Stimulated activated CD8-positive, alpha-beta memory T cell treated with anti-CD3 and anti-CD28 coated beads, Interleukin-7, amount 100 ng/mL, for 1 hour (primary cell): ENCODE measurements at places on chromosomes 13 and 19.

DNA sequence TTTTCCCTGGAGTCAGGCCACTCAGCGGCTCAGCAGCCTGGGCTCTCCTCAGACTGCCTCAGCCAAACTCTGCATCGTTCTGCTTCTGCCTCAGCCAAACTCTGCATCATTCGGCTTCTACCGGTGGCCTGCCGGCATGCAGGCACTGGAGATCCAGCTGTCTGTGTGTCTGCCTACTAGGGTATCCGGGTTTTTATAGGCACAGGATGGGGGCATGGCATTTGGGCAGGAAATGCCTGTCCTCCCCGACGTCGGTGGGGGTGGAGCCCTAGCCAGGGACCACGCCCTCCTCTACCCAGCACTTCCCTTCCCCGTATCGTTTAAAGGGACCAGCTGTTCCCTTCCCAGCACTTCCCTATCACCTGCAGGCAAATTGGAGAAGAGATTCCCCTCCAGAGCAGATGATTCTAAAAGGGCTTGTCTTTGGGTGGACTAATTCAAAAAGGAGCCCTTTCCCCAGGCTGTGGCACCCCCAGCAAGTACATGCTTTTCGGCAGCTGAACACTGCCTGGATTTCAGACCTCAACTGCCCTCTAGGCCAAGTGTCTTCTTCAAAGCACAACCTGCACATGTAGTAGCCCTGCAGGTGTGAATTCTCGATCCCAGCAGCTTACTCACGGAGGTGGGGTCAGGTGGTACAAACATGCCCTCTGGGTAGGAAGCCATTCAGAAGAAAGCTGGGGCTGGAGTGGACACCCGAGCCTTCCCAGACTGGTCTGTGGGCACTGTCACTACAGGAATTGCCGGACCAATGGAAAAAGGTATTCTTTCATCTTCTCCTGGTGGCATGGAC lies 25.4 kb upstream of the GPR12 start:
- DNase-seq: peak; percentile 14

DNA sequence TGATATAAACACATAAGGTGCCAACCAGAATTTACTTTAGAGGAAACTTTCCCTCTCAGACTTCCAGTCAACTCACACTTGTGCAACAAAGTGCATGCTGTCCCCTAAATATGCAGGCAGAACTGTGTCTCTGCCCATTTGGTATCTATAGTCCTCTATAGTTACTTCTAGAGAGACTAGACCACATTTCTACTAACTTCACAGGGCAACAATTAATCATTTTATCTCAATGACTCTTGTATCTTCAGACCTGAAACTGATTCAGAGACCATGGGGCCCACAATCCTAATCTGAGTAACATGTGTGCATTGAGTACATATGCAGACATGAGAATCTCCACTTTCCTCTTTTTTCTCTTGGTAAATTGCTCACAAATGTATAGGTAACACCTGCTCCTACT lies 158.1 kb downstream of the ZNF486 start:
- no peak for DNase-seq

GRCh38 chr13:79989217-79989661 lies 351.7 kb downstream of the SPRY2 start:
- DNase-seq: no peak

- DNase-seq: no peak
Observed at GRCh38 chr13:94987869-94988268, 275.5 kb upstream of the SOX21 start.

GRCh38 chr13:38902551-38902950 lies 88.1 kb downstream of the STOML3 start:
- no peak for DNase-seq

GRCh38 chr19:46176116-46176860 lies 28.2 kb downstream of the IGFL2 start:
- DNase-seq: no peak

- DNase-seq: no peak
Observed at GRCh38 chr13:103671547-103671946, 605.3 kb upstream of the SLC10A2 start.

DNA sequence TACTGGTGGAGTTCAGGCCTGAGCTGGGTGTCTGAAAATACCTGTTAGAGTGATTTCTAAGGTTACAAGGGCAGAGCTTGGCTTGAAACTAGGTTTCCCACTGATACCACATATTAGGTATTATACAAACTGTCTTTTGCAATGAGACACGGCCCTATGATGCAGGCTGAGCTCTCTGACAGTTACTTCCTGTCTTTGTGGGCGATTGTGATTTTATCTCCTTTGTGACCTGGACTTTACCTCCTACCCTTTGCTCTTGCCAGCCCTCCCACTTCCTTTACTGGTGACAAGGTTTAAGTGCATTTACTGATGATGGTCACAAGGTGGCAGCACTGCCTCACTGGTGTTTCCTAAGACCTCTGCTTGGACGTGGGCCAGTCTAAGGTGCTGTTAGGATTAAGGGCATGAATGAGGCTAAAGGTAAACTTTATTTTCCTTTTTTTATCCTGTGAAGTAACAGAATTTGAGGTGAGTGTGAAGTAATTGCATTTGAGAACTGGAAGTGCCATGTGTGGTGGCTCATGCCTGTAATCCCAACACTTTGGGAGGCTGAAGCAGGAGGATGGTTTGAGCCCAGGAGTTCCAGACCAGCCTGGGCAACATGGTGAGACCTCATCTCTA lies 7.7 kb upstream of the CXCL17 start:
- DNase-seq: peak; percentile 51

DNA sequence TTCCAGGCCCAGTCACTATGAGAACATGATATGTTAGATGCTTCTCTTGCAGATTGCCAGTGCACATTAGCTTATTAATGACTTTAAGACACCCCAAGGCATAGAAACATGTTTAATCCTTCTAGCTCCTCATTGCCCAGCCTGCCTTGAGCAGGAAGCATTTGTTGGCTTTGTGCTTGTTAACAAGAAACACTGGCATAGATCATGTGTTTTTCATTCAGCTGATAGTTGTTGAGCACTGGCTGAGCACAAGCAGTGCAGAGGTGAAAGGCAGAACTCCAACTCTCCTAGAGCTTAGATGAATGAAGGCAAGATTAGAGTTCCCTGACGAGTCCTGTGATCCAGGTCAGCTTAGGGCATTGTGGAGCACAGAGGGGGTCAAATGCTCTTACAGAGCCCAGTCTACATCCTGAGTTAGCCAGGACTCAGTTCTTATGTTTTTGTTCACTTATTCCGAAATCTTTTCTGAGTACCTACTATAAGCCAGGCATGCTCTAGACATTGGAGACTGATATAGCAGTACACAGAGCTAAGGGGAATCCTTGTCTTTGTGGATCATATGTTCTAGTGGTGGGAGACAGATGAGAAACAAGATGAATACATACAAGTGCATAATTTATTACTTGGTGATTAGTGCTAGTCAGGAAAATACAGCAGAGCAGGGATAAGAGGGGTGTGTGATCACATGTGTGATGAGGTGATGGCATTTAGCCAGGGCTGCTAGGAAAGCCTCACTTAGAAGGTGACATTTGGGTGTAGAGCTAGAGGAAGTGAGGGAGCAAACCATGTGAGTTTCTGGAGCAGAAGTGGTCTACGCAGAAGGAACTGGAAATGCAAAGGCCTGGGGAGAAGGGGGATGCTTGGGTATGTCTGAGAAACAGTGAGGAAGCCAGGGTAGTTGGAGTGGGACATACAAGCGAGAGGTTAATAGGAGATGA lies 101.2 kb downstream of the WASF3 start:
- DNase-seq: no peak

DNA sequence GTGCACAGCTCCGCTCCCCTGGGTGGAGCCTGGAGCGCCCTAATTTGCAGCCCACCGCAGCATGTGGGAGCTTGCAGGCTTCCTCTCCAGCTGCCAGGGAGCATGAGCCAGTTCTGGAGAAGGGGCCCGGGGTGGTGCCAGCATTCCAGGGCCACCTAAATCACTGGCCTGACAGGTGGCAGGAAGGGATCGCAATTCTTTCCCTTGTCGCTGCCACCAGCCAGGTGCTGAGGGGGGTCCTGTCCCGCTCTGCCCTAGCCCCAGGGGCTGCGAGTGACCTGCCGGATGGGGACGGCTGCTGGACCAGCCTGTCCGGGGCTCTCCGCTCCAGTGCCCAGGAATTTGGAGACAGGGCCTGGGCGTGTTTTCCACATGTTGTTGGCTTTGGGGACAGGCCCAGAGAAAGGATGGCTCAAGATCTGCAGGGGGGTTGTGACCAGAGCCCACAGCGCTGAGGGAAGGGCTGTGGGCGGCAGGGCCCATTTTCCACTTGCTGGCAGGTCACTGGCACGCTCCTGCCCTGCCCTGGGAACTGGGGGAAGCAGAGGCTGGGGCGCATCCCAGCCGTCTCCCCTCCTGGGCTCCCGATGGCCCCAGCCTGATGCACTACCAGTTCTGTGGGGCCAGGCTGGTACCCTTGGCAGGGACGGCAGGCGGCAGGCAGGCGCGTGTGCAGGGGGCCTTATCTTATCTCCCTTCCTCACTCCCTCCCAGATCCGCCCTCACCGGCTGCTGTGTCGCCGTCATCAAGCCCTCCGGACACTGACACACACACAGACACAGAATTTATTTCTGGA lies 9.5 kb downstream of the NDUFA11 start:
- no peak for DNase-seq

- no peak for DNase-seq
Observed at GRCh38 chr19:45468803-45469131, 971 bp downstream of the FOSB start.

DNA sequence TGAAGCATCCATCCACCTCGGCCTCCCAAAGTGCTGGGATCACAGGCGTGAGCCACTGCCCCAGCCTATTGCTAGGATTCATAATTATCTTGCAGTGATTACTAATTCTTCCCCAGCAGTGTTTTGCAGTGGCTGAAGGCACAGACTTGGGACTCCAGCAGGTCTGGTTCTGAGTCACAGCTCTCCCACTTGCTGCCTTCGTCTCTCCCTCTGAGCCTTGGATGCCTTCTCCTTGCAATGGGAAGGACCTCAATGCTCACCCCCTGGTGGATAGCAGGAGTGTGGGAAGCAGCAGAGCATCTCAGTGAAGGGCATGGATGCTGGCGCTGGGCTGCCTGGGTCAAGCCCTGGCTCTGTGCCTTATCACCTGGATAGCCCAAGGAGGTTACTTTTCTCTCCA lies 37.6 kb upstream of the SHKBP1 start:
- no peak for DNase-seq

GRCh38 chr19:1668486-1669270 lies 16.3 kb upstream of the TCF3 start:
- no peak for DNase-seq

DNA sequence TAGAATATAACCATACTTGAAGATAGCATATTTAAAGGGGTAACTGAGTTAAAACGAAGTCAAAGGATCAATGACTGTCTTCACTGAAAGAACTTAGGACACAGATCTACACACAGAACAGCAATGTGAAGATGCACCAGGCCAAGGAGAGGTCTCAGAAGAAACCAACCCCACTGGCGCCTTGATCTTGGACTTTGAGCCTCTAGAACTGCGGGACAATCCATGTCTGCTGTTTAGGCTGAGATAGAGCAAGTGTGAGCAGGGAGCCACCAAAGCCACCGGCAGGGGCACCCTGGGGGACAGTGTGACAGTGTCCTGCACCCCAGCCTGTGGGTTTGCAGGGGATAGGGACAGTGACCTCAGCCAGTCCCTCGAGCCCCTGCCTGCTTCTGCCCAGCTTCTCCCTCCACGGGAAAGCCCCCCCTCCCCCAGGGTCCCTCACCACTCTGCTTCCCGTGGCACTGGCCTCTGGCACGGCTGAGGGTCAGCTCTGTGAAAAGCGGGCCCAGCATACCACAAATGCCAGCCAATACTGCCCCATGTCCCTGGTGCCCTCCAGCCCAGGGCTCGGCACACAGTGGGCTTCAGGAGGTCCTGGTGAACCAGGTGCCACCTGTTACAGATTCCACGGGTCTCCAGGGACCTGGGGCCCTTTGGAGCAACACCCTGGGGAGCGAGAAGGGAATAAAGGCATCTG lies 40.8 kb downstream of the KLF2 start:
- DNase-seq: no peak

- no peak for DNase-seq
Observed at GRCh38 chr13:30697996-30698401, 37.3 kb upstream of the ALOX5AP start.

GRCh38 chr13:20051366-20051765 lies 92.8 kb downstream of the ZMYM2 start:
- DNase-seq: no peak

DNA sequence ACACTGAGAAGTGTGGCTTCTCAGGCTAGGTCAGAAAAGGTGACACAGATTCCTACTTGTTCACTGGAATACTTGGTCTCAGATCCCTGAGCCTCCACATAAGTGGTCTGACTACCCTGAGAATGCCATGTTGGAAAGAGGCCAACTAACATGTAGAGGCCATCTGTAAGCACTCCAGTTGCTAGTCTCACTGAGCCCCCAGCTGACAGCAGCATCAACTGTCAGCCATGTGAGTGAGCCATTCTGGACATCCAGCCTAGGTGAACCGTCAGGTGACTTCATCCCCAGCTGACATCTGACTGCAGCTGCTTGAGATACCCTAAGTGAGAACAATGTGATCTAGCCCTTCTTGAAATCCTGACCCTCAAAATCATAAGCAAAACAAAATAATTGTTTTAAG lies 18.1 kb upstream of the ARL11 start:
- no peak for DNase-seq

- no peak for DNase-seq
Observed at GRCh38 chr13:46520166-46520565, 32.8 kb upstream of the LRCH1 start.

DNA sequence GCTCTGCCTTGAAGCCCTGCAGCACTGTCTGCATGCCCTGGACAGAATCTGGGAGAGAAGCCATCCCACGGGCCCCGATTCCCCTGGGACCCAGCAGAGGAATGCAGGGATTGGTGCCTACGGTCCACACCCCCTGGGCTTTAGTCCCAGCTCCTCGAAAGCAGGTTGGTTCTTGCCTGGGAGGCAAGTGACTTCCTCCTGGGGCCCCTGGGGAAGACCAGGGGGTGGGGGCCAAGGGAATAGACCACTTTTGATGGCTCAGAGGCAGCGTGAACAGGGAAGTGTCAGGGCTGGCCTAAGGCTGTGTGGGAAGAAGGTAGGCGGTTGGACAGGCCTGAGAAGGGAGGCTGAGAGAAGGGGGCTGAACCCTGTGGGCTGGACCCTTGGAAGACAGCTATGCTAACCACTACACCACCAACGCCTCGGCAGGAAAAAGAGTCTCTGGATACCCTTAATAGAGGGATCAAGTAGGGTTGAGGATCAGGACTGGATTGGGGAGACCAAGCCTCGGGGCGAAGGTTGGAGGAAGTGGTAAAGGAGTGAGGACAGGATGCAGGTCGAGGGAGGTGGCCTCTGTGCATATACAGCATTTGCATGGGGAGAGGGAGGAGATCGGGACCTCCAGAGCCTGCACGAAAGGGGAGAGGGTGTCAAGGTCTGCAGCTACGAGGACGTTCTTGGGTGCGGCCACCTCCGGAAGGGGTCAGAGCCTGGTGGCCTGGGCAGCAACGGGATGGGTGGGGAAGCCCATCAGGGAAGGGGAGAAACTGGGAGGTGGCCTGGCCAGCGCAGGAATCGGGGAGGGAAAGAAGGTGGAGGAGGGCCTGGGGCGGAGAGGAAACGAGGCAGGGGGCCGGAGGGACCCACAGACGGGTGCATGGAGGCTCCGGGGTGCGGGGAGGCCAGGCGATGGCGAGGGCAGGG lies 709 bp downstream of the DPP9 start:
- no peak for DNase-seq
